ENCODE measurements at places on chromosomes 7 and 10. TPM values are rescaled to one million over a fixed set of nuclear protein-coding genes. Genes with fewer than 3 reads are reported as not detected.

IKZF1 gene
- not detected for total RNA-seq

ANKRD61 gene
- total RNA-seq = not detected

TAC1 gene
- 1.7 TPM for total RNA-seq

PKD2L1 gene
- total RNA-seq = not detected

COL17A1 gene
- total RNA-seq = 0.15 TPM

COL26A1 gene
- total RNA-seq = not detected

ABCC2 gene
- 1.8 TPM for total RNA-seq

AKR1C2 gene
- total RNA-seq = 144 TPM

AGR2 gene
- not detected for total RNA-seq

All from cardiac ventricle fibroblast (primary cell).